ENCODE measurements at places on chromosomes 4 and X.

DNA sequence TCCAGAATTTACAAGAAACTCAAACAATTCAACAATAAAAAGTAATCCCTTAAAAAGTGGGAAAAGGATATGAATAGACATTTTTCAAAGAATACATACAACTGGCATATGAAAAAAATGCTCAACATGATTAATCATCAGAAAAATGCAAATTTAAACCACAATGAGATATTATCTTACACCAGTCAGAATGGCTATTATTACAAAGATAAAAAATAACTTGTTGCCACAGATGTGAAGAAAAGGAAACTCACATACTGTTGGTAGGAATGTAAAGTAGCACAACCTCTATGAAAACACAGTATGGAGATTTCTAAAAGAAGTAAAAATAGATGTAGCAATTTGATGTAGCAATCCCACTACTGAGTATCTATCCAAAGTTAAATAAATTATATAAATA is 65.1 kb upstream of the DIAPH2 start:
- no peak for DNase-seq

- DNase-seq: no peak
Observed at GRCh38 chr4:183550345-183551093, 45.7 kb downstream of the ING2 start.

DNA sequence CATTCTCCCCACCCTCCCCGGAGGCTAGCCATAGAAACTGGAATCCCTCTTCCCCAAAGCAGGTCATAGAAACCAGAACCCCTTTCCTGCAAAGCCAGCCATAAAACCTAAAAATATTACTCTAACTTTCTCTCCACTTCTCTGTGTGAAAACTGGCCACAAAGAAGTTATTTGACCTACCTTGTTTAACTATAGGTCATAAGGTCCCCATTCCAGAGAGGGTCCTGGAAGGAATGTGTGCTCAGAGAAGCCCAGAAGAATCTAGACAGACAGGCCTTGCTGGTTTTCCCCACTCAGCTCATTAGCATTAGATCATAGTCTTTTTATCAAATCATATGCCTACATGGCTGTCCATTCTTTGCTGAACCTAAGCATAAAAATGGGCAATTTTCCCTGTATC is 52.8 kb upstream of the TEX13A start:
- DNase-seq: no peak

DNA sequence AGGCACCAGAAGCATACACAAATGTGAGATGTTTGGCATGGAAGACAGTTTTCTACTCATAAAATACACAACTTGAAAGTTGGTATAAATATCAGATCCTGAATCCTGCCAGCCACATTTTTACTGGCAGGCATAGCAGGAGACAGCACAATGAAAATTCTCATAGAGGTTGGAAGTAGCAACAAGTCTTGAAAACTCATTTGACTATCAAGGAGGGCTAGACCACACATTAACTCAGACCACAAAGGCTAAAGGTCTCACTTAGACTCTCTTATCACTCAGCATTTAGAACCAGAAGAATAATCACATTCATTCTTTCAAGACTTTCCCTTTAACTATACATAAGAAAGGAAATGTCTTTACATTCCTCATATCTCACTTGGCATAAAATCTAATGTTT is 56.5 kb downstream of the SORBS2 start:
- no peak for DNase-seq

GRCh38 chrX:150372280-150372679 is 9.2 kb downstream of the MAMLD1 start:
- no peak for DNase-seq

GRCh38 chr4:73434311-73434710 is 1.7 kb upstream of the AFP start:
- DNase-seq: peak; percentile 20

DNA sequence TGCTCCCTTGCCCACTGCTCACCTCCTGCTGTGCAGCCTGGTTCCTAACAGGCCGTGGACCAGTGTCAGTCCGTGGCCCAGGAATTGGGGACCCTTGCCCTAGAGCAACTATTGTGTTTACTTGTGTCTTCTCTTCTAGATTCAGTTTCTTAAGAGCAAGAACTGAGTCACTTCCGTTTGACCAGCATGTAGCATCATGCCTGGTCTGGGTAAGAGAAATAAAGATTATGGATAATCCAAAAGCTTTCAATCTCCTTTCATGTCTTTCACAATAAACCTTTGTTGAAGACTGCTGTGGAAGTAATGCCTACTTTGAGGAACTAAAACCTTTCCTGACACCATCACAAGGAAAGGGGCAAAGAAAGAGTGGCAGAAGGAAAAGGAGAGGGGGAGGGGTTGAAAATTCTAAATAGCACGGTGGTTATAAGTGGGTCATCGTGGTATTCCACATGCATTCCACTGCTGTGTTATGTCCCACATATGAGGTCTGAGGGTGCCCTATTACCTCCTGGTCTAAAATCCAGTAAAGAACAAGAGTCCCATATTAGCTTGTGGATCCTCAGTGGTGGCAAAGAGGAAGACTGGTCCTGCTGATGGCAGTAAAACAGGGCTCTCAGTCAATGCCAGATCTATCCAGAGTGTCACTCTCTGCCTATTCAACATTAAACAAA is 133.4 kb downstream of the RASL11B start:
- no peak for DNase-seq

DNA sequence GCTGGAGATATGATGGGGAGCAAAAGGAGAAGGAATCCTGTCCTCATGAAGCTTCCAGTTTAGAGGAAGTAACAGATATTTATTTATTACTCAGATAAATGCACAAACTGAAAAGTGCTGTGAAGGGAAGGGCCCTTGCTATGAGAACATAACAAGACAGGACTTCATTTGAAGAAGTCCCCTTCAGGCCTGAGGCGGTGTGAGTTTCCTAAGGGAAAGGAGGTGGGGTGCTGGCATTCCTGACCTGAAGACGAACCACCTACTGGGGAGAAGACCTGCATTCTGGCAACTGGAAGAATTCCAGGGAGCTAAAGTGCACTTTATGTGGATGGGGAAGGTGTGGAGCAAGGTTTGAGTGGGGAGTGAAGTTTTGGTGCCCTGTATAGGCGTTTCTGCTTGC is 15.9 kb upstream of the SPARCL1 start:
- DNase-seq: no peak

GRCh38 chrX:145506214-145506613 is 258.9 kb downstream of the SPANXN1 start:
- DNase-seq: no peak

DNA sequence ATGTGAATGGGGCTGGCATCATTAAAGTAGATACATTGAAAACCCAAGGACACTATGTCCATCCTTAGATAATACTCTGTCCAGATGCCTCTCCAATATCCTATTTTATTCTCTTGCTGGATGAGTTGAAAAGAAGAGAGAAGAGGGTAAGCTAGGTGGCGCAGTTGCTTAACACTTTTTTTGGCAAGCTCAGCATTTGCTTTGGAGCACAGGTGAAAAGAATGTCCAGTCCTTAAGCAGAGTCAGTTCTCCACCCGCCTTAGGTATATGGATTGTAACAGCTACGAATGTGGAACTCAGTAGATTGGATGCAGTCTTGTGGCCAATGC is 208.4 kb downstream of the NWD2 start:
- DNase-seq: peak; percentile 43

GRCh38 chrX:110304371-110304770 is 13.5 kb downstream of the AMMECR1 start:
- no peak for DNase-seq

GRCh38 chr4:141713185-141713584 is 76.8 kb downstream of the IL15 start:
- DNase-seq: no peak

- DNase-seq: no peak
Observed at GRCh38 chr4:187479511-187479910, 516.1 kb upstream of the ZFP42 start.

DNA sequence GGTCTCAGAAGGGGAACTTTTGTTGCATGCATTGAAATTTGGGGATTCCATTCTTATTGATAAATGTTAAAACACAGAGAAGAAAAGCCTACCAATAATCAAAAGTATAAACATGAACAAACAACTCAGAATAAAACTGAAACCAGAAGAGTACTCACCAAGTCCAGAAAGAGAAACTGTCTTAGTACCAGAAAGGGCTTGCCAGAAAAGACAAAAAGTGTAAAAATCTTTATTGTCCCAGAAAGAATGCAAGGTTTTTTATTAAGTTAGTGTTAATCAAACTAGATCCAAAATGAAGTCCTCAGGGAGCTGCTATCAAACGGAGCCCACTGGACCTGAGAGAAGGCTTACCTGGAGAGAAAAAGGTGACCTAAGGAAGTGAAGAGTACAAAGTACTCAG is 897.5 kb downstream of the PCDH7 start:
- no peak for DNase-seq

- DNase-seq: no peak
Observed at GRCh38 chrX:127466211-127466610, 586.0 kb downstream of the ACTRT1 start.

DNA sequence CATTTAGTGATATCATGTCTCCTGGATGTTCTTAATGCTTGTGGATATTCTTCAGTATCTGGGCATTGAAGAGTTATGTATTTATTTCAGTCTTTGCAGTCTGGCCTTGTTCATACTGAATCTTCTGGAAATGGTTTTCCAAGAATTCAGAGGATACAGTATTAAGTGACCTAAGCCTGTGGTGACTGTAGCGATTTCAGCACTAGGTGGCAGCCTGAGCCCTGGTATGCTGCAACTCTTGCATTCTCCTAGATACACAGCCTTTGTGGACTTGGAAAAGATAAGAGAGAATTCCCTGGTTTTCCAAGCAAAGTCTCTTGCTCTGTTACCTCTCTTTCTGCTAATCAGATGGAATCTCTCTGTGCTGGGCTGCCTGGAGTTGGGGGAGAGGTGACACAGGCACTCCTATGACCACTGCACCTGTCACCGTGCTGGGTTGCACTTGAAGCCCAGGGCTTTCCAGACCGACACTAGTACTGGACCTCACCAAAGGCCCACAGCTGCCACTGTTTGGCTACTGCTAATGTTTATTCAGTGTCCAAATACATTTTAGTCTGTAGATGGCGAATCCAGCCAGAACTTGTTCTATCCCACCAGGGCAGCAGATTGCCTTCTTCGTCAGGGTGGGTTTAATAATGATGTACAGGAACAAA is 19.3 kb upstream of the SPIN2A start:
- peak; percentile 20 for DNase-seq

- DNase-seq: no peak
Observed at GRCh38 chrX:45513042-45513441, 312.4 kb upstream of the DIPK2B start.

GRCh38 chrX:11663875-11664210 is 1.9 kb downstream of the ARHGAP6 start:
- no peak for DNase-seq

DNA sequence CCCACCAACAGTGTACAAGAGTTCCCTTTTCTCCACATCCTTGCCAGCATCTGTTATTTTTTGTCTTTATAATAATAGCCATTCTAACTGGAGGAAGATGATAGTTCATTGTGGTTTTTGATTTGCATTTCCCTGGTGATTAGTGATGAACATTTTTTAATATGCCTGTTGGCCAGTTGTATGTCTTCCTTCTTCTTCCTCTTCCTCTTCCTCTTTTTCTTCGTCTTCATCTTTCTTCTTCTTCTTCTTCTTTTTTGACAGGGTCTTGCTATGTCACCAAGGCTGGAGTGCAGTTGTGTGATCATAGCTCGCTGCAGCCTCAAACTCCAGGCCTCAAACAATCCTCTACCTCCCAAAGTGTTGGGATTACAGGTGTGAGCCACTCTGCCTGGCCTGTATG is 87.4 kb downstream of the CCDC160 start:
- no peak for DNase-seq

DNA sequence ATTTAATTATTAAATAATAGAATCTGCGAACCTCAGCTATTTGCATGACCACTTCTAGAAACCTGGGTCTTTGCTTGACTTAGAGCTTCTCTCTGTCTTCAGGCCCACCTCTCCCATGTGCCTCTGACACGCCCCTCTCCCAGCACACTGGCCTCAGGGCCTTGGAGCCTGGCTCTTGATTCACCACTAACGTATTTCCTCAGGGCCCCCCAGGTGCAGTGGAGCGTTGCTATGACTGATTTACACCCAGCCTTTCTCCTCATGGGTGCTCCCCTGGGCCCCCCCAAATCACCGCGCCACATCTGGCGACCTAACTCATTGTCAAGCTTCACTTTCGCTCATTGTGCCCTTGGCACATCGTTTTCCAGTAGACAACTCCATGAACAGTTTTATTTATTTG is 37.9 kb upstream of the TENM3 start:
- DNase-seq: no peak

GRCh38 chrX:48498374-48498809 is 10.4 kb upstream of the PORCN start:
- DNase-seq: no peak

- no peak for DNase-seq
Observed at GRCh38 chr4:148048598-148048997, 316.7 kb downstream of the ARHGAP10 start.

DNA sequence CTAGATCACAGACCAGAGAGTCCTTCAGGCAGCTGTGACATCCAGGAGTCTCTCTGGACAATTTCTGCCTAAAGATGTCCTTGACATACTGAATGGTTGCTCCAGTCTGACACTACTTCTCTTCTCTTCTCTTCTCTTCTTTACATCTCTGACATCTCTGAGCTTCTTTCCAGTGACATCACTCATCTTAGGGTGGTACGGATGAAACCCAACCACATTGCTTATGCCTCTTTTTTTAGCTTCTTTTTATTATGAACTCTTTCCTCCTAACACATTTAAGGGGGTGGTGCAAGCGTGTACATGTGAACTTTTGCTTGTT is 39.4 kb upstream of the IRF2 start:
- DNase-seq: no peak

DNA sequence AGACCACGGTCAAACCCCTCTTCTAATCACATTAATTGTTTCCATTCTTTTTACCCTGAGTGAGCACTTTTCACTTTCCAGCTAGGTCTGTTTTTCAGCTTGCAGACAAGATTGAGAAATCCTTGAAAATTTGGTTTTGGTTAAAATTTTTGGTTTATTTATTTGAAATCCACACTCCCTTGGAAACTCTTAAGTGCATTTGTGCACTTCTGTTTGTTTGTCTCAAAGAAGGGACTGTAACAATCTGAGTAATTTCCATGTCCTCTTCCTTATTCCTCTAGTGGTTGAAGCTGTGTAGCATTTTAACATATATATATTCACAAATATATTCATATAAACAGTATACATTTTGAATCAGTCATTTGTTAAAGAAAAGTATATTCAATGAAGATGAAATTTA is 333.3 kb downstream of the ANK2 start:
- no peak for DNase-seq

GRCh38 chr4:182845618-182846017 is 71.6 kb downstream of the DCTD start:
- DNase-seq: no peak

- no peak for DNase-seq
Observed at GRCh38 chrX:22698151-22698550, 301.6 kb upstream of the DDX53 start.

GRCh38 chrX:112846187-112846586 is 5.6 kb upstream of the AMOT start:
- no peak for DNase-seq

All from OCI-LY7 (cell line).